ENCODE measurements at places on chromosomes 7 and 10. TPM values are rescaled to one million over a fixed set of nuclear protein-coding genes. Genes with fewer than 3 reads are reported as not detected.

The TMEM176B gene
- total RNA-seq = not detected

DNA sequence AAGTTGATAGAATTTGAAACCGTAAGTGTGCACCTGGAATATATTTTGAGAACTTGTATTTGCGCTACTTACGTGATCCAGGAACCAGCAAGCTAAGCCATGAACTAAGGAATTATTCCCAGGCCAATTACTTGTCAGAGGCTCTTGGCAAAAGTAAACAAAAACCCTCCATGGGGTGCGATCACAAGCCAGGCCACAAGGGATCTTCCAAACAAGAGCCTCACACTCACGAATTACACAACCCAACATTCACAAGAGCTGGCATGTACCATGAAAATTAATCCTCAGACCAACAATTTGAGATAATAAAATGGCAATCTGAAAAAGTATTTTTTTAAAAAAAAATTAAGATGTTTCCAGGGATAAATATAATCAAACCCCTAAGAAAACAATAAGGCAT is 467.0 kb upstream of the AKR1E2 start:
- H3K4me1 ChIP-seq = peaks cover 8% of the 10 kb centered on the region
- no peak for DNase-seq
- H3K27ac ChIP-seq = no peak overlapping the region
- no peak overlapping the region for H3K4me3 ChIP-seq

GRCh38 chr7:107939573-107940489 is 48.8 kb downstream of the DLD start:
- H3K36me3 ChIP-seq = peaks cover 78% of the 10 kb centered on the region
- peak overlapping the region; percentile 98 for H3K27ac ChIP-seq
- peaks cover 56% of the 10 kb centered on the region for H3K4me1 ChIP-seq
- DNase-seq = peak; percentile 88

The EPHA1 gene
- total RNA-seq = not detected

DNA sequence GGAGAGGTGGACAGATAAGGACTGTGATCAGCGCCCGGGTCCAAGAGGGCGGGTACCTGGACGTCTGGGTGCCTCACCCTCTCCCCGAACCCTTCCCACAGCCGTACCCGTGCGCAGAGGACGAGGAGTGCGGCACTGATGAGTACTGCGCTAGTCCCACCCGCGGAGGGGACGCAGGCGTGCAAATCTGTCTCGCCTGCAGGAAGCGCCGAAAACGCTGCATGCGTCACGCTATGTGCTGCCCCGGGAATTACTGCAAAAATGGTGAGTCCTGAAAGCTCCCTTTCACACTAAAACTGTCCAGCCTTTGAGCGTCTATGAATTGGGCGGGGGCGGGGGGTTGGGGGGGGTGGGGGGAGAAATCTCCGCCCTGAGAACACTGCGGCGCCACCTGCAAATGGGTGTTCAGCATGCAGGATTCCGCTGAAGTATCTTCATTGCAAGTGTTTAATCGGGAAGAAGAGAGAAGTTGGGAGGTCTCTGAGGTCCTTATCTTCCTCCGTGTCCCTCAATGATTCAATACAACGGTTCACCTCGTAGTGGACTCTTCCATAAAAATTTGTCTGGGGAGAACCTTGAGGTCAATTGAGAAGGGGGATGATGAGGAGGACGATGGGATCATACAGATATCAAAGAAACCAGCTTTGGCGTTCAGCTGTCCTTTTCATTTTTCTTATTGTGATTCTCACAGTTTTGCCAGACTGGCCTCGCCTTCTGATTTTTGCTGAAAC is 906 bp downstream of the DKK1 start:
- H3K27ac ChIP-seq = peak overlapping the region; percentile 90
- peaks cover 44% of the 10 kb centered on the region for H3K4me1 ChIP-seq
- H3K36me3 ChIP-seq = peaks cover 22% of the 10 kb centered on the region
- DNase-seq = peak; percentile 76
- no peaks in the 10 kb centered on the region for H3K27me3 ChIP-seq
- H3K4me3 ChIP-seq = peak overlapping the region; percentile 96

DNA sequence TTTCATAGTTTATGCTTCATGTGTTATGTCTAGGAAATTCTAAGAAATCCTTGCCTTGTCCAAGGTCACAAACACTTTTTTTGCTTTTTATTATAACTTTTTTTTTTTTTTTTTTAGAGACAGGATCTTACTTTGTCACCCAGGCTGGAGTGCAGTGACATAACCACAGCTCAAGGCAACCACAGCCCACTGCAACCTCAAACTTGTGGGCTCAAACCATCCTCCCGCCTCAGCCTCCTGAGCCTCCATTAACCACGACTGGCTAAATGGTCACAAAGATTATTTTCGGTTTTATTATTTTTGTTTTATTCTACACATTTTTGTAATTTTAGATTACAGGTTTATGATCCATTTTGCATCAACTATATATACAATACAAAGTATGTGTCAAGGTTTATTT is 7.1 kb upstream of the FAM204A start:
- H3K4me3 ChIP-seq = no peak overlapping the region
- no peaks in the 10 kb centered on the region for H3K36me3 ChIP-seq
- H3K4me1 ChIP-seq = no peaks in the 10 kb centered on the region
- no peaks in the 10 kb centered on the region for H3K27me3 ChIP-seq
- no peak for DNase-seq
- no peak overlapping the region for H3K27ac ChIP-seq

GRCh38 chr7:156618078-156618779 is 22.3 kb upstream of the RNF32 start:
- DNase-seq = no peak
- peaks cover 22% of the 10 kb centered on the region for H3K27me3 ChIP-seq
- no peaks in the 10 kb centered on the region for H3K4me1 ChIP-seq

GRCh38 chr10:8316284-8316683 is 261.8 kb downstream of the GATA3 start:
- H3K27ac ChIP-seq = no peak overlapping the region
- H3K27me3 ChIP-seq = no peaks in the 10 kb centered on the region

DNA sequence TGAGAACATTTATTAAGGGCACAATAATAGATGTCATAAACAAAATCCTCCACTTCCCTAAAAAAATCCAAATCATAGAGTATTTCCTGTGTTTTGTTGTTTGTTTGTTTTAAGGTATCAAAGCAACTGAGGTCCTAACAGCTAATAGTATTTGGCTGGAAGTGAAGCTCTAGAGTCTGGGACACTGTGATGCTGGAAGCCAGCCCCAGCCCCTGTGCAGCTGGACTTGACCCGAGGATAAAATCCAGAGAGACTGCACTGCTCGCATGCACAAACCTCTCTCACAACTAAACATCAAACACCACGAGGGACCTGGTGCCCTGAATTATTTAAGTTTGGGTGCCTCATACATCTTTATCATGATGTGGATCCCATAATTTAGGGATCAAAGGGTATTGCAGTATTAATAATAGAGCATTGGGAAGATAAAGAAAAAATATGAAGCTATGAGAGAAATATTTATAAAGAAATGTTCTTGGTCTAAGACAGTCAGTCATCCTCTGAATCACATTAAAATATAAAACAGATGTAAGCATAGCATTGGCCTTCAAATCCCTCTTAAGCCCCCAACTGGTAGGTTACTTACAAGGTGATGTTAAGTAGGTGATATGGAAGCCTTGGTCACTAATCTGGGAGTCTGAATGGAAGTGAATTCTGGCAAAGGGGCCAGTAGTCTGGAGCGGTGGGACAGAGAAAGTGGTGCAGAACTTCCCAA is 44.4 kb downstream of the CUBN start:
- H3K27me3 ChIP-seq = no peaks in the 10 kb centered on the region
- no peaks in the 10 kb centered on the region for H3K36me3 ChIP-seq
- peaks cover 16% of the 10 kb centered on the region for H3K4me1 ChIP-seq
- DNase-seq = no peak
- no peak overlapping the region for H3K27ac ChIP-seq
- H3K4me3 ChIP-seq = no peak overlapping the region

GRCh38 chr10:127855976-127856375 is 36.8 kb downstream of the CLRN3 start:
- DNase-seq = no peak
- no peaks in the 10 kb centered on the region for H3K27me3 ChIP-seq
- no peak overlapping the region for H3K4me3 ChIP-seq
- no peaks in the 10 kb centered on the region for H3K36me3 ChIP-seq

DNA sequence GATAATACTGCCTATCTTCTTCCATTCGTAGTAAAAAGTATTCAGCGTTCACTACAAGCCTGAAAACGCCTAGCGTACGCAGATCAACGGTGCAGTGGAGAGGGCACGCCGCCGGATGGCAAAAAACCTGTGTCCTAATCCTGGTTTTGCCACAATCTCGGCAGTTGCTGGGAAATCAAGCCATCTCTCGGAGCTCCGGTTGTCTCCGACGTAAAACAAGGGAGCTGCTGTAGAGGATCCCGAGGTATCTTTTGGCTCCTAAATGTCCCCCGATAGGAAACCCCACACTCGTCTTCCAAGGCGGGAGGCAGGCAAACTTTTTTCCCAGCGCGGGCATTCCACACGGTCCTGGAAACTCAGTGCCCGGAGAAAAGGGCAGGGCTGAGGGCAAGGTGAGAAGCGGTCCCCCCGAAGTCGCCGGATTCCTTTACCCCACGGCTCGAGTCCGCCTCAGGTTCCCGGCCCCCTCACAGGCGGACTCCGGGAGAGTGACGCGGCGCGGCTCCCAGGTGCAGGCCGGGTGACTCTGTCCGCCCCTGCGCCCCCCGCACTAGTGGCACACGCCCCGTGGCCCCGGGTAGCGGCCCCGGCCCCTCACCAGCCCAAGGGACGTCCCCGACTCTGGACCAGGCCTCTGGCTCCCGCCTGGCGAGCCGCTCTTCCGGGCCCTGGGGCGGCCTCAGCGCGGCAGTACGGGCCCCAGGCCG is 649 bp downstream of the IDE start:
- no peaks in the 10 kb centered on the region for H3K27me3 ChIP-seq
- peak overlapping the region; percentile 96 for H3K4me3 ChIP-seq
- peaks cover 30% of the 10 kb centered on the region for H3K4me1 ChIP-seq
- H3K27ac ChIP-seq = peak overlapping the region; percentile 73
- peak; percentile 67 for DNase-seq

DNA sequence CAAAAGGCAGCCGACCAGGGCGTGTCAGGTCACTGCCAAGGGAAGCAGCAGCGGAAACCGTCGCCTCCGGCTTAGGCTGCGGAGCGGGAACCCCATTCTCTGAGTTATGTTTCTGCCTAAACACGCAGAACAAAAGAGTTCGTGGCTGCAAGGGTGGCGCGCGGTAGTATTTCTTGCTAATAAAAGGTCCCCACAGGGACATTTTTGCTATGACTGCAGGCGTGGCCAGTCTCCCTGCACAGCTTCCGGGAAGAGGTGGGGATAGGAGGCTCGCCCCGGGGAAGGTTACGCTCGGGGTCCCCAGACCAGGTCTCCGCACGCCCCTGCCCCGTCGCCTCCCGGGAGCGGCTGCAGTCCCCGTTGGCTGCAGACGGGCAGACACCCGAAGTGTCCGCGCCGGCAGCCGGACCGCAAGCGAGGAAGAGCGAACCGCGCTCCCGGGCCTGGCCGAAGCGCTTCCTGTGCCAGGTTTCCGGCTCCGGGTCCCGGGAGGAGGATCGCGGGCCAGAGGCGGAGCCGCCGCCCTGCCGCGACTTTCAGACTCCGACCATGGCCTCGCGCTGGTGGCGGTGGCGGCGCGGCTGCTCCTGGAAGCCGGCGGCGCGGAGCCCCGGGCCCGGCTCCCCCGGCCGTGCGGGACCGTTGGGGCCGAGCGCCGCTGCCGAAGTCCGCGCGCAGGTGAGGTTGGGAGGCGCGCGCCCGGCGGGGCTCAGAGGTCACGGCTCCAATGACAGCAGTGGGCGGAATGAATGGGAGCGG is at the start of gene PDSS1:
PDSS1 (plus strand) TSS at position 539 of the 759 bp plus-strand sequence; CDS start at position 550, 11 bp downstream.
- H3K4me1 ChIP-seq = peaks cover 12% of the 10 kb centered on the region

DNA sequence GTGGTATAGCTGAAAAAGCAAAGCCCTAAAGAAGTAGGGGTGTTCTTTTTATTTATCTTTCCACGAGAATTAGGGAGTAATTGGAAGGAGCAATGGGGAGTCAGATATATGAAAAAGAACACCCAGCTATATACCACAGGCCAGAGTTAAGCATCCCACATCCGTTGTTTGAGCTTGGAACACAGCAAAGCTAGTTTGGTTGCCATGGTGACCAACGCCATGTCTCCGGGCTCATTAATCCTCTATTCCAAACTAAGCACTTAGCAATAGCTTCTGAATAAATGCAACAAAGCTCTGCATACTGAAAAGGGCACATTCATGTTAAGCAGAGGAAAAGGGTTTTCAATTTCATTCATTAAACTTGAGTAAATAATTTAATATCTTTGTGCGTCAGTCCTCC is 23.5 kb downstream of the ASB4 start:
- no peaks in the 10 kb centered on the region for H3K4me1 ChIP-seq
- no peak overlapping the region for H3K4me3 ChIP-seq
- no peak for DNase-seq
- no peak overlapping the region for H3K27ac ChIP-seq
- no peaks in the 10 kb centered on the region for H3K36me3 ChIP-seq
